H9 (cell line): ENCODE measurements at places on chromosomes 4 and X. TPM values are rescaled to one million over a fixed set of nuclear protein-coding genes. Genes with fewer than 3 reads are reported as not detected.

GRCh38 chrX:2640436-2641150 is 50.5 kb upstream of the CD99 start:
- no peak overlapping the region for H3K27ac ChIP-seq
- H3K4me1 ChIP-seq = no peaks in the 10 kb centered on the region
- H3K27me3 ChIP-seq = no peaks in the 10 kb centered on the region
- peaks cover 23% of the 10 kb centered on the region for H3K36me3 ChIP-seq

DNA sequence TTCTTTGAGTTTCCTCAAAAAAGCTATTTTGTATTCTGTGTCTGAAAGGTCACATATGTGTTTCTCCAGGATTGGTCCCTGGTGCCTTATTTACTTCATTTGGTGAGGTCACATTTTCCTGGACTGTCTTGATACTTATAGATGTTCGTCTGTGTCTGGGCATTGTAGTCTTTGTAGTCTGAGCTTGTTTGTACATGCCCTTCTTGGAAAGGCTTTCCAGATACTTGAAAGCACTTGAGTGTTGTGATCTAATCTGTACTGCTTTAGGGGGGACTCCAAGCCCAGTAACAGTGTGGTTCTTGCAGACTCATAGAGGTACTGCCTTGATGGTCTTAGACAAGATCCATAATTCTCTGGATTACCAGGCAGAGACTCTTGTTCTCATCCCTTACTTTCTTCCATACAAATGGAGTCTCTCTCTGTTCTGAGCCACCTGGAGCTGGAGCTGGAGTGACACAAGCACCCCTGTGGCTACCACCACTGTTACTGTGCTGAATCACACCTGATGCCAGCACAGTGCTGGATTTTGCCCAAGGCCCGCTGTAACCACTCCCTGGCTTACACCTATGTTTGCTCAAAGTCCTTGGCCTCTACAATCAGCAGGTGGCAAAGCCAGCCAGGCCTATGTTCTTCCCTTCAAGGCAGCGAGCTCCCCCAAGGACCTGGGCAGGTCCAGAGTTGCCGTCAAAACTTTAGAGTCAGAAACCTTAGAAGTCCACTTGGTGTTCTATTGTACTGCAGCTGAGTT is 72.3 kb upstream of the EFHC2 start:
- no peak for DNase-seq
- no peaks in the 10 kb centered on the region for H3K27me3 ChIP-seq
- H3K27ac ChIP-seq = no peak overlapping the region
- no peaks in the 10 kb centered on the region for H3K4me1 ChIP-seq
- no peak overlapping the region for H3K4me3 ChIP-seq
- H3K36me3 ChIP-seq = peaks cover 5% of the 10 kb centered on the region

DNA sequence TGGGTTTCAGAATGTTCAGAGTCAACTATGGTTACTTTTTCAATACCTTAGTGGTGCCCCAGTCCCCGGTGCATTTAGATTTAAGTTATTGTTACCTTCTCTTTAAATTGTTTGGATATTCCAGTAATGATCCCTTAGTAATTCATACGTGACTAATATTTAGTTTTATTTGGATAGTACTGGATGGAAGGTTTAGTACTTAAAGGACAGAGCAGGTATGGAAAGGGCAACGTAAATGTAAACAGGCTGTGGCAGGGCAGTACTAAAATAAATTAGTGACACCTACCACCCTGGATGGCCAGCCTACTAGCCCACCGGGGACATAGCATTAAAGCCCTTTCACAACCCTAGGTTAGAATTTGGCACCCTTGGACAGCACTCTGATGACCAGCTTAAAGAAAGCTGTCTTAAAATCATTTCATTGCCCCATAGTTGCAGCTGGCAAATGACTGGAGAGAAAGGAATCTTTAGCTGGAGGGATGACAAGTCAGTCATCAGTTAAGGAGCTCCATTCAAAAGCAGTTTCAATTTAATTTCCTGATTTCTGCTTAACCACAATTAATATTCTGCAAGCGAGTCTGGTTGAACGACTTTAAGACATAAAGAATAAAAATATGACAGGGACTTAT is 16.4 kb downstream of the PLP1 start:
- no peaks in the 10 kb centered on the region for H3K27me3 ChIP-seq
- H3K27ac ChIP-seq = no peak overlapping the region
- no peaks in the 10 kb centered on the region for H3K4me1 ChIP-seq
- no peak overlapping the region for H3K4me3 ChIP-seq
- DNase-seq = no peak

- no peaks in the 10 kb centered on the region for H3K27me3 ChIP-seq
- no peak overlapping the region for H3K4me3 ChIP-seq
- H3K4me1 ChIP-seq = no peaks in the 10 kb centered on the region
- H3K27ac ChIP-seq = no peak overlapping the region
- no peak for DNase-seq
Observed at GRCh38 chr4:13151194-13151593, 332.9 kb downstream of the RAB28 start.

DNA sequence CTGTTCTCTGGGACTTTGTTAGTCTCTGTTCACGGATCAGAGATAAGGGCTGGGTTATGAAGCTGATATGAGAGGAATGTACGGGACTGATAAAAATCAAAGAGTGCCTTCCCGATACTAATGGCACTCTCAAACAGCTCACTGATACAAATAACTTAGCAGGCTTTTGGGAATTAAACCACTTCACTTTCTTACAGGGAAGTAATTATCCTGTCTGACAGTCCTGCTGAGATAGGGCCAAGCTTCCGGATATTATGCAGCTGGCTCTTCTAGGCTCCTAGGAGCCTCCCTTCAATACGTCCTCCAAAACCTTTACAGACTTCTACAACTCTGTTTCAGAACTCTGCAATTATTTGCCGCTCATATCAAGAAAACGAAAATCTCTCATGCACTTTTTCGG is 418.0 kb downstream of the NLGN4X start:
- no peak overlapping the region for H3K27ac ChIP-seq
- no peak for DNase-seq

GRCh38 chr4:65893271-65893670 is 223.0 kb upstream of the EPHA5 start:
- no peak for DNase-seq
- H3K27ac ChIP-seq = no peak overlapping the region
- peaks cover 4% of the 10 kb centered on the region; the same call in 1 of the 2 replicates for H3K4me1 ChIP-seq
- peaks cover 5% of the 10 kb centered on the region; the same call in 1 of the 2 replicates for H3K36me3 ChIP-seq
- H3K27me3 ChIP-seq = no peaks in the 10 kb centered on the region

DNA sequence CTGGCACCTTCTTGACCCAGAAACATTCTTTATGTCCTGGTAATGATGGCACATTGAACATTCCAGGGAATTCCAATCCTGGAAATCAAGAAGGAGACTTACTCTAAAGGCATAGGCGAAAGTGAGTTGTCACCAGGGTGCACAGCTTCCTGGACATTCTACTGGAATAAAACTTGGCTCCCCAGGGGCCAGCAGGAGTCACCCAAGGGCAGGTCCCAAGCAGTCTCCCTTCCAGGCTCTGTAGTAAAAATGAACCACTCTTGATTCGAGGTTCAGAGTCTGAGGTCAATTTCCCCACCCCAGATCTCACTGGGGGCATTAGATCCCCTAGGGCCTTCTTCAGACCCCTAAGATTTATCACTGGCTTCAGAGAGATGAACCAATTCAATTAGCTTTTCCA is 338.7 kb upstream of the GATB start:
- no peak overlapping the region for H3K27ac ChIP-seq
- no peak overlapping the region for H3K4me3 ChIP-seq
- no peaks in the 10 kb centered on the region for H3K27me3 ChIP-seq
- no peaks in the 10 kb centered on the region; the same call in 2 of the 3 replicates for H3K36me3 ChIP-seq
- 0 out of 2 replicates have a peak, but pooled peaks cover 3% of the 10 kb centered on the region for H3K4me1 ChIP-seq

Gene BST1
- total RNA-seq = 0.48 TPM in 1 of 2 replicates, not detected in the other

Gene F8
- total RNA-seq = 3.1 and 3.4 TPM in 2 replicates

Gene SSX4
- 0.29 TPM in 1 of 2 replicates, not detected in the other for total RNA-seq

Gene CENPE
- total RNA-seq = 34.4 and 38.1 TPM in 2 replicates

Gene ZNF157
- total RNA-seq = 0.81 TPM in 2 replicates

Gene GYPA
- not detected in 2 replicates for total RNA-seq

Gene CENPVL2
- 2.8 TPM in 2 replicates for total RNA-seq

Gene UGT2B10
- not detected in 2 replicates for total RNA-seq
